ENCODE measurements at places on chromosomes 16 and 17. TPM values are rescaled to one million over a fixed set of nuclear protein-coding genes. Genes with fewer than 3 reads are reported as not detected.

DNA sequence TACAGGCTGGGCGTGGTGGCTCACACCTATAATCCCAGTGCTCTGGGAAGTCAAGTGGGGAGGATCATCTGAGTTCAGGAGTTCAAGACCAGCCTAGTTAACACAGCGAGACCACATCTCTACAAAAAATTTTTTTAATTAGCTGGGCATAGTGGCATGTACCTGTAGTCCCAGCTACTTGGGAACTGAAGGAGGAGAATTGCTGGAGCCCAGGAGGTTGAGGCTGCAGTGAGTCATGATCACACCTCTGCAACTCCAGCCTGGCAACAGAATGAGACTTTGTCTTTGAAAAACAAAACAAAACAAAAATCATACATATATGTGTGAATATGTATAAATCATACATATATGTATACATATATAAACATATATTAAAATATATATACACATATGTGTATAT lies 54.1 kb upstream of the MARCHF10 start:
- peaks cover 36% of the 10 kb centered on the region for H3K27me3 ChIP-seq
- H3K4me3 ChIP-seq, result no peak overlapping the region
- no peak overlapping the region for H3K27ac ChIP-seq
- no peaks in the 10 kb centered on the region for H3K36me3 ChIP-seq

- H3K27me3 ChIP-seq, result no peaks in the 10 kb centered on the region
- peaks cover 6% of the 10 kb centered on the region for H3K36me3 ChIP-seq
- no peak overlapping the region for H3K4me3 ChIP-seq
- no peak overlapping the region for H3K27ac ChIP-seq
- no peak for DNase-seq
These were observed 14.8 kb downstream of the EFCAB5 start for GRCh38 chr17:29956225-29956624.

DNA sequence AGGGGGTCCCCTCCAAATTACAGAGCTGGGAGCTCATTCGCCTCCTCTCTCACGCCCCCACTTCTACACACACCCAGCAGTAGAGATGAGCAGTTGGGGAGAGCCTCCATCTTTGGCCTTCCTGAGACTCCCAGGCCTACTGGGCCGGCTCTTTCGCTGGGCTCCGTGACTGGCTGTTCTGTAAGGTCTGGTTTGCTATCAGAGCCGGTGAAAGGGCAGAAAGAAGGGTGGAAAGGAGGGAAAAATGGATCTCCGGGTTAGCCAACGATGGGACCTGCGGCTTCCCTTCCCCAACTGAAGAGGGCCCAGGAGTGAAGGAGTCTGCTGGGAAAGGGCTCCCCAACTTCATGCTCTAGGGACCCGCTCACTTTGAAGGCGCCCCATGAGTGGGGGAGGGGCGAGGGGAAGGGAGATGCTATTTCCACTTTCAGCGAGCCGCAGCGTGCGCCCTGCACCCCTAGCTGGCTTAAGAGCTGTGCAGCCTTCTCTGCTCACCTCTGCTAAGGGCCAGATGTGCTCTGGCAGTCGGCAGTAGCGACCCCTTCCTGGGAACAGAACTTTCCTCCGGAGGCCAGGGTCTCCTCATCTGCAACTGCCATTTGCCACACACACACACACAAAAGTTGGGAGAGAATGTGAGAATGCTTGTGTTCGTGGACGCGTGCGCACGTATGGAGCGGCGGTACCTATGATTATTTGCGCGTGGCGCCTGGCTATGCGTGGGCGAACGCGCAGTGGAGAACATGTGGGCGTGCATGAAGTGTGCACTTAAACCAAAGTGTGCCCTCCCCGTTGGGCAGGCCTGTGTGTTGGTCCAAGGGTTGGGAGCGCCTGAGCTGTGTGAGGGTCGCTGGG lies 2.9 kb upstream of the FOXF1 start:
- peak overlapping the region; percentile 83 for H3K27ac ChIP-seq
- H3K36me3 ChIP-seq, result peaks cover 4% of the 10 kb centered on the region
- peak overlapping the region; percentile 66 for H3K4me3 ChIP-seq

DNA sequence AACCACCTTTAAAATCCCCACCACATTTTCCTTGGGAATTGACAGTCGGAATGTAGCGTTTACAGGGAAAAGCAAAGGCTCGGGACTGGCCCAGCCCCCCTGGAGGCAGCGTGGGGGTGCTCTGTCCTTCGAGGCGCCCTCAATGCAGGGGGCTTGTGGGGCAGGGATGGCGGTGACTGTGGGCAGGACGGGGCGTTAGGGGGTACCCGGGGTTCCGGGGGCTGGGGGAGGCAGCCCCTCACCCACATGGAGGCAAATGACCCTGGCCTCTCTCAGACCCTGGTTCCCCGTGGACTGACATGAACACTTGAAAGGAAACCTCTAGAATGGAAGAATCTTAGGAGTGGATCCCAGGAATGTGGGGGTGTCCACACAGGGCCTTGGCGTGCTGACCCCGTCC lies 78.4 kb upstream of the GNG13 start:
- peaks cover 5% of the 10 kb centered on the region for H3K4me1 ChIP-seq
- DNase-seq, result no peak
- no peak overlapping the region for H3K4me3 ChIP-seq

Gene TERB1
- total RNA-seq, result 0.14 TPM

Measured in activated T-cell treated with anti-CD3 and anti-CD28 coated beads, Interleukin-2, amount 50 U/mL, for 72 hours (primary cell).